ENCODE measurements at places on chromosomes 12 and 14.

DNA sequence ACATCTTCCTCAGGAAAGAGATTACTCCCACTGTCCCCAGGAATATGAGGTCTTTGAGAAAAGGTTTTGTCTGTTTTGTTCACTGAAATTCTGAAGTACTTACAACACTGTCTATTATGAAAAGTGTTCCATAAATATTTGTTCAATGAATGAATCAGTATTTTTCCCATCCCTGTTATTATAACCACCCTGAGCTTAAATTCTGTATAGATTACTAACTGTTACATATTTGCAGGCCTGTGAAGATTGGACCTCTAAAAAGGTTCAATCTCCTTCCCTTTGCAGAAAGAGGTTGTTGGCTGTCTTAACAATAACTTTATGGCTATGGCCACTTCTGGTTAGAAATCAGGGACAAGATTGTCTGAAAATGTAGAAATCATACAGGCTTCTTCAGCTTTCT is 174.5 kb upstream of the NPAS3 start:
- DNase-seq, result no peak

- DNase-seq, result no peak
Measured at GRCh38 chr14:53957739-53958138, 1.1 kb upstream of the BMP4 start.

DNA sequence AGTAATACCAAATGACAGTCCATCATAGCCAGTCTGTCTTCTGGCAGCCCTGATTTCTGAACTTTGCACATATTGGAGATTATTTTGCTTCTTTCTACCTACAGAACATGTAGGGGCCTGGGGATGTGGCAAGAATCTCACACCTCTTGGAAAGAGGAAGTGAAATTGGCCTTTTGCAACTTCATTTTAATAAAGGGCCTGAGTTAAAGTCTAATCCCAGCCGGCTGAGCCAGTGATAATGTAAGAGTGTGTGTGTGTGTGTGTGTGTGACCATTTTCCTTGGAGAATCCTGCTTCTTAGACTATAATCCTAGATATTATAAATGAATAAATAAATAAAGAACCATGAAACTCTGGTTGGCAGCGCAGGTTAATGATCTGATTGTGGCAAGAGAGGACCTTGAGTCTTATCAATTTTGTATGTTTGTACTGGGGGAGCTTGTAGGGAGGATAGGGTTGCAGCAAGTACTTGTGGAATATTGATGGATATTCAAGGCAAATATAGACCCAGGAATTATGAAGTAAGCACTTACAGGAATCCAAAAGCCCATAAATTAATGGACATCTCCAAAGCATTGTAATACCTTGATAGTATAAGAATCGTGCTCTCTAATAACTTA is 233.2 kb upstream of the AMIGO2 start:
- DNase-seq, result no peak

GRCh38 chr12:83805873-83806272 is 1106.7 kb downstream of the SLC6A15 start:
- no peak for DNase-seq

GRCh38 chr12:70078161-70078560 is 165.1 kb upstream of the CNOT2 start:
- DNase-seq, result no peak

DNA sequence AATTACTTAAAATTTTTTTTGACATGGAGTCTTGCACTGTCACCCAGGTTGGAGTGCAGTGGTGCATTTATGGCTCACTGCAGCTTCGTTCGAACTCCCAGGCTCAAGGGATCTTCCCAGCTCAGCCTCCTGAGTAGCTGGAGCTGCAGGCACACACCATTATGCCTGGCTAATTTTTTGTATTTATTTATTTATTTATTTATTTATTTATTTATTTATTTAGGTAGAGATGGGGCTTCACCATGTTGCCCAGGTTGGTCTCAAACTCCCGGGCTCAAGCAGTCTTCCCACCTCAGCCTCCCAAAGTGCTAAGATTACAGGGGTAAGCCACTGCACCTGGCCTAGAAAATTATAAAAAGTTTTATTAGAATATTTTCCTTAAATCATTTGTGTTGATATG is 73.6 kb downstream of the DACT1 start:
- DNase-seq, result no peak

- DNase-seq, result no peak
Measured at GRCh38 chr12:12281134-12281533, 14.3 kb upstream of the LRP6 start.

GRCh38 chr12:94783862-94784261 is 133.5 kb upstream of the TMCC3 start:
- DNase-seq, result no peak

GRCh38 chr12:48281811-48282210 is 68.9 kb downstream of the ZNF641 start:
- no peak for DNase-seq

DNA sequence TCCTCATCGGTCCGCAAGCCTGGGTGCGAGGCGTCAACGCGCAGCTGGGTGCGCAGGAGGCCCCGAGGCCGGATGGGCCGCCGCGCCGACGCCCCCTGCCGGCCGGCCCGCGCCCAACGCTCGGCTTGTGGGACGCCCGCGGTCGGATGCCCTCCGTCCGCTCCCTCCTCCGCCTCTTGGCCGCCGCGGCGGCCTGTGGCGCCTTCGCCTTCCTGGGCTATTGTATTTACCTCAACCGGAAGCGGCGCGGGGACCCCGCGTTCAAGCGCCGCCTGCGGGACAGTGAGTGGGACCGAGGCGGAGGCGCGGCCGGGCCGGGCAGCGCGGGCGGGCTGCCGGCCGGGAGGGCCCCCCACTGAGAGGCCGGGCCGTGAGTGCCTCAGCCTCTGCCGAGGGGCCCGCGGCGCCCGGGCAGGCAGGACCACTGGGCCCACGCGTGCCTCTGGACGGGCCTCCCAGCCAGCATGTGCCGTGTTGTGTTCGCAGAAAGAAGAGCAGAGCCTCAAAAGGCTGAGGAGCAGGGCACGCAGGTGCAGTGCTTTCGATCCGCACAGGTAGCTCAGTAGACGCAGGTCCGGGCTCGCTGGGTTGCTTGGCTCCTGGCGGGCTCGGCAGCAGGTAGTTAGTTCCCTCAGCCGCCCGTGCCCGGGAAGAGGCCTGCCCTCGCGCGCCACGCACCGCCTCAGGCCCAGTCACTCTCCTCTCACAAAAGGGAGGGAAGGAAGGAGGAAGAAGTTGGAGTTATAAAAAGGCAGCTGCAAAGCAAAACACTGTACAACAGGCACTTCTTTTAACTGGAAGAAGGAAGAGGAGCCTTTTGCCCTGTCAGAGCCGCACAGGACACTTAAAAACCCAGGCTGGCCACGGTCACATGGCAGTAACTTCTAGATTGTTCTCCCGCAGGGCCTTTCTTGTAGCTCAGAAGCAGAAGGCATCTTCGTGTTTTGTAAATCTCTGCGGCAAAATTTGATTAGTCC is at the start of gene TOMM20L:
Gene TOMM20L (plus strand): TSS at position 119 of the 977 bp plus-strand sequence. CDS start 28 bp downstream, at position 147.
- peak; percentile 63 for DNase-seq

DNA sequence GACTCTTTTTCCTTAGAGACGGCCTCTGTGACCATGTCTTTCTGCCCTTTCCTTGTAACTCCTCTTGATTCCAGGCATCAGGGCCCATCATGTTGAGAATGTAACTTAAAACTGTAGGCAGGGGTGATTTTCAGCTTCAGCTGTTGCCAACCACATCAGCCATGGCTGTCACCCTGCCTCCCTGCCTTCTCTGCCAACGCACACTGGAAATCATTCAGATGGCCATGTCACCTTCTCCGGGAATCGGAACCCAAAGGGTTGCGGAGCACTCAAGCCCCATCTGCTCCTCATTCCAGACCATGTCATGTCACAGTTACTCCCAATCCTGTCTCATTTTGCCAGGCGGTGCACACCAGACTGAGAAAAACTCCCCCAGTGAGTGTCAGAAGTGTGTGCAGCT is 72.1 kb downstream of the EMP1 start:
- no peak for DNase-seq

DNA sequence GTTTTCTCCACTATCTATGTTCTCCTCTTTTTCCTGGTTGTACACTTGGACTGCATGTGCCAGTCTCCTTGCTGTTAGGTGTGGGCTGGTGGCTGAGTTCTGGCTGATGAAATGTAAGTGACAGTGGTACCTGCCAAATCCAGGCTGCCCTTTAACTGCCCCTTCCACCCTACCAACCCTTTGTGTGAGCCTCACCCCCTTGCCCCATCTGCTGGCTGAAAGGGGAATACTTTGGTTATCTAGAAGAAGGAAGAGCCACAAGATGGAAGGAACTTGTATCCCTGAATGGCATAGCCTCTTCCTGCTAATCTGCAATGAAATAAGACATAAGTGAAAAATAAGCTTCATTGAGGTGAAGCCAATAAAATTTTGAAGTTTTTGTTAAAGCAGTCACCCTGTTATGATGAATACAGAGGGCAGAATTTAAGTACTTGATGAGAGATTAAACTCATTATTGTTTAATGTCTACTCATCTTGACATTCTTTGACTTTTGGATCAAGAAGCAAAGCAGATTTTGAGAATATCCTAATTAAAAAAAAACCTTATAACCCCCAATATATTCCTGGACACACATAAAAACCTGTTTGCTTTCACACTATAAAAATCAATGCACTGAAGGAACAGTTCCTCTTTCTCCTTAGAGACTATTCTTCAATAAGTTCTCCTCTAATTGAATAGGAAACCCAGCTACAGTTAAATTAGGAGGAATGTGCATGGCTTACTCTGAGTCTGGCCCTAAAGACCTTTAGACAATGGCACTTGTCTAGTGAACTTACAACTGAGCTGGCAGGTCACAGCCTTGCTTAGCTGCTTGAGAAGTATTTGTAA is 262.6 kb upstream of the BTG1 start:
- DNase-seq, result no peak

- DNase-seq, result no peak
Measured at GRCh38 chr12:74896186-74896585, 313.5 kb downstream of the KCNC2 start.

- no peak for DNase-seq
Measured at GRCh38 chr12:82926630-82927029, 239.9 kb downstream of the TMTC2 start.

- DNase-seq, result no peak
Measured at GRCh38 chr14:79709573-79709972, 501.7 kb downstream of the DIO2 start.

- no peak for DNase-seq
Measured at GRCh38 chr14:75350505-75351060, 72.0 kb downstream of the FOS start.

DNA sequence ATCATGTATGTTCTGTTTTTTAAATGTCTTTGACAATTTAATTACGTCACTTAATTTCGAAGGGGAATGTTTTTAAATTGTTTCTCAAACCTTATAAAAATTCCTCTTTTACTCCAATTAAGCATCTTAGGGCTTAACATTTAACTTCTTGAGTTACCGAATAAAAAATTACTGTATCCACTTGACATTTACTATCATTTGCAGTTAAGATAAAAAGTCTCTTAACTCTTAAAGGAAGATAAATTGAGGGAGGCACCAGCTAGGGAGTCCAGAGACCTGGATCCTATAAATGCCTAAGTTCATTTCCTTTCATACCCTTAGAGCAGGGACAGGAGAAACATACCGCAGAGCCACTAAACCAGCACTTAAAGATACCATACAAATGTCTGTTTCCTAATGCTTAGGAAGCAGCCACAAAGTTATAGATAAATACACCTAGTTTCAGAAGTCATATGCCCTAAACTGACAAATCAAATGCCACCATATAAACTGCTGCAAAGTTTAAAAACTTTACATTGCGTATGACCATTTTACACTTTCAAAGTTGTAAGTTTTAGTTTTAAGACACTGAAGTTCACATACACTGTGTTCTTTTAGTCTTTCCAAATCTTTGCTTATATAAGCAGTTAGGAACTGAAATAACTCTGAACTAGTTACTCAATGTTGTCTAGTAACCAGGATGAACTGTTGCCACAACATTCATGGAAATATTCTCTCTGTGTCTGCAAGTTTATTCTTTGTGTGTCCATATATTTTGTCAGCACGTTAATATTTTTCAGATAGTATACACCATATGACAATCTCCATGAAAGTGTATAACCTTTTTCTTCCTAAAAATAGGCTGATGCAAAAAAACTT is 71.2 kb downstream of the GALNT4 start:
- DNase-seq, result no peak

DNA sequence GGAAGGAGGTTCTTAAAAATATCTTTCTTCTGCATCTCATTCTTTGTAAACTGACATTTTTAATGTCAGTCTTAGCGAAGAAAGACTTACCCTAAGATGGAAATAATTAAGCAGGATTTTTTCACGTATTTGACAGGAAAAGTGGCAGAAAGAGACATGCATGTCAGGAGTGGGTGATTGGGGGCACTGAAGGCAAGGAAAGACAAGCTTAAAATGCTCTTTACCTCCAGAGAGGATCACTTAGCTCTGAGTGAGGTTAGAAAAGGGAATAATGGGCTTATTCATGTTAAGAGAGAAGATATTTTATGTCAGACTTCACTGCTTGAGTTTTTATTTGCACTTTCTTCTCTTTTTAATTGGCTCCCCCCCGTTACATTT is 1358.2 kb upstream of the TMEM132C start:
- DNase-seq, result no peak

DNA sequence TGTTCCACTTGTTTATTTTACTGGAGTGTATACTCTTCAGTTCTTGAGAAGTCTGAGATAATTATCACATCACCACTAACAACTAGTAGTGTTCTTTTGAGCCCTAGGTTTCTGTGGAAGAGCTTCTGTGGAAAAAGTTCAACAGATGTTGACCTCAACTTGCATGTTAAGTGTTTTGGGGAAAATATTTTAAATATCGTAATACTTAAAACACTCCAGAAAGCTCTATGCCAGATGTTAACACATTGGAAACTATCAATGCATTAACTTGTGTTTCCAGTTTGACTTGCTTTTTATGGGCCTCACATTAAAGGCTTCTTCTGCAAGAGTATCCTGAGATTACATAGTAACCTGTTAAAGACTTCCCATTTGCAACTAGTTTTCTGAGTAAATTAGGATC is 173.1 kb downstream of the DUSP6 start:
- DNase-seq, result no peak

GRCh38 chr14:105863296-105864108 is 337.1 kb downstream of the TMEM121 start:
- DNase-seq, result no peak

- no peak for DNase-seq
Measured at GRCh38 chr12:105257321-105257728, 21.4 kb upstream of the APPL2 start.
